Activated CD4-positive, alpha-beta T cell treated with anti-CD3 and anti-CD28 coated beads, Interleukin-2, amount 10 ng/mL, durations not matched to agents 7 days and 5 days (primary cell): ENCODE measurements at places on chromosomes 2 and 18.

DNA sequence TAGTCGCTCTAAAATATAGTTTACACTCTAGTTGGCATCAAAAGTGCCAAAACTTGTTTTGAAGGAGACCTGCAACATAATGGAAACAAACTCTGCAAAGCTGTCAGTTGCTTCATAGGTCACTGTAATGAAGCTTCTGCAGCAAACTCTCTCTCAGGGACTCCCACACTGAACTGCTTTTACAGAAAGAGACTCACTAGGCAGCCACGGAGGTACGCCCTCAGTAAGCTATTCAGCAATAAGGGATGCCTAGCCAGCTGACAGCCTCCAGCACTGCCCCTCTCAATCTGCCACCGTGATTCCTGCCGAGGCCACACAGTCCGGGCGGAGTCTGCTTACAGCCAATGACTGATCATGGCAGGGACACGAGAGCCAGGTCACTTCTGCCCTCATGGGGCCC is 51.1 kb downstream of the COLEC12 start:
- DNase-seq = no peak

- peak; percentile 17 for DNase-seq
Measured at GRCh38 chr2:64989982-64990614, 899 bp downstream of the SLC1A4 start.

DNA sequence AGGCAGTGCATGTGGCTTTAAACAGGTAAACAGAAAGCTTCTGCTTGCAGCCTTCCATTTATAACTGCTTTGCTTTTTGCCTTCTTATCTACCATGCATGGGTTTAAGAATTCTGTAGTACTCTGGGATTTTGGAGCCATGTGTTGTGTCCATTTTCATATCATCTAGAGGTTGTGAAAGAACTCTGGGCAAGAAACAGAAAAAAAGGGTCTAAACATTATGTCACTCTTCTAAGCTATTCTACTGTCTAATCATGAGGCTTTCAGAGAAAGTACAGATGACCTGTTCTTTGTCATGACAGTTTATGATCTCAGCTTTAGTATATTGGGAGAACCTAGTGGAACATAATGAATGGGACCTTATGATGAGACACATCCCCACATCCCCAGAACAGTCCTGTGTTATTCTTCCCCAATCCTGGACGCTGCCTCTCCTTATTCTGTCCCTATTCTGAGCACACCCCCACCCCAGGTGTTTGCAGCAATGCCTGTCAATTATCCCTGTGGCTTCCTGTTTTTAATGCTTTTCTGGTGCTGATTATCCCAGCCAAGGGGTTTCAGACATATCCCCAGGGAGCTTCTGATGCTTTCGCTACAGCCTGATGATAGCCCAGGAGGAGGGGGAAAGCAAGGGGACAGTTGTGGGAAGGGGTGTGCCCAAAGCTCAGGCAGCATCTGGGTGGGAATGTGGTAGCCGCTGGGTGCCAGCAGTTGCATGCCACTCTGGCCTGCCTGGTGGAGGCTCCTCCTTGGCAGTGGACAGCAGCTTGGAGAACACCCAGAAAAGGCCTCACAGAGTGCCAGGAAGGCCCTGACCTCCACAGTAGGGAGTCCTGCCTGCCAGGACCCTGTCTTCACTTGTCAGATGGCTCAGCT is 169.5 kb upstream of the MAP3K20 start:
- no peak for DNase-seq

GRCh38 chr18:6951336-6952090 is 166.1 kb downstream of the LAMA1 start:
- no peak for DNase-seq

DNA sequence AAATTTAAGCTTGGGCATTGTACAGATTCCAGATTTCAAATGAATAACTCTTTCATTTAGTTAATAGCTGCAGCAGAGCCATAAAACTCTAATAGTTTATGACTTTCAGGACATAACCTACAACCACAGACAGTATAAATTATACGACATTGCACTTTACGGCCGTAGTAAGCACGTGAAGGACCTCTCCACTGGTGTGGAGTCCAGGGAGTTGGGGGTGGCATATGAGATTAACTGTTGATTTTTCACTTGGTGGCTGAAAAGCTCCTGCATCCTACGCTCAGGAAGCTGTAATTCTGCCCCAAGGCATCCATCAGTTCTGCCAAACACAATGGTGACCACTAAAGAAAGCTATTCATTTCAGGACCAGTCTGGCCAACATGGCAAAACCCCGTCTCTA is 376.2 kb downstream of the SOX11 start:
- no peak for DNase-seq

- DNase-seq = no peak
Measured at GRCh38 chr2:17058772-17059402, 393.3 kb upstream of the CYRIA start.

DNA sequence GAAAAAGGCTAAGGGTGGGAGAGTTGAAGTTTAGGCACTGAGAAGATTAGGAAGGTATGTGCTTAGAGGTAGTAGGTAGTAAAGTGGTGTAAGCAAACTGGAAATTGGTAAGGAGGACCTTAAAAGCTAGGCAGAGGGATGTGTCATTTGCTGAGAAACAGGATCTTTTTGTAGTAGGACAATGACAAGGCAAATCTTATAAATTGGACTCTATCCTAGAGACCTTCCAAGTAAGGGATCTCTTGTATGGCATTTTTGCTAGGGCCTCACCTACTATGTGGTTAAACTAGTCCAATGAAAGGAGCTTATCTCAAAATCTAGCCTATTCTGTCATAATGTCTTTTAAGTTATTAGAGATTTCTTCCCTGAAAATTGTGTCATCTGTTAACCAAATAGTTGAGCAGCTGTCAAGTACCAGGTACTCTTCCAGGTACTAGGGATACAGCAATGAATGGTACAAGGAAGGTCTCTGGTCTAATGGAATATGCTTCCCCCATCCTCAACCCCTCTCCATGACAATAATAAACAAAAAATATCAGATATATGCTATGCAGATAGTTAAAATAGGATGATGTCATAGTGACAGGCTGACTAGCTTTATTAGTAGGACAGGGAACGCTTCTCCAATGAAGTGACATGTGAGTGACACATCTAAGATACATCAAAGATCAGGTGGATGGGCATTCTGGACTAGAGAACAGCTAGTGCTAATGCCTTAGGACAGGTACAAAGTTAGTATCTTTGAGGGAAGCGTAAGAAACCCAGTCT is 17.7 kb downstream of the RIOK3 start:
- no peak for DNase-seq

DNA sequence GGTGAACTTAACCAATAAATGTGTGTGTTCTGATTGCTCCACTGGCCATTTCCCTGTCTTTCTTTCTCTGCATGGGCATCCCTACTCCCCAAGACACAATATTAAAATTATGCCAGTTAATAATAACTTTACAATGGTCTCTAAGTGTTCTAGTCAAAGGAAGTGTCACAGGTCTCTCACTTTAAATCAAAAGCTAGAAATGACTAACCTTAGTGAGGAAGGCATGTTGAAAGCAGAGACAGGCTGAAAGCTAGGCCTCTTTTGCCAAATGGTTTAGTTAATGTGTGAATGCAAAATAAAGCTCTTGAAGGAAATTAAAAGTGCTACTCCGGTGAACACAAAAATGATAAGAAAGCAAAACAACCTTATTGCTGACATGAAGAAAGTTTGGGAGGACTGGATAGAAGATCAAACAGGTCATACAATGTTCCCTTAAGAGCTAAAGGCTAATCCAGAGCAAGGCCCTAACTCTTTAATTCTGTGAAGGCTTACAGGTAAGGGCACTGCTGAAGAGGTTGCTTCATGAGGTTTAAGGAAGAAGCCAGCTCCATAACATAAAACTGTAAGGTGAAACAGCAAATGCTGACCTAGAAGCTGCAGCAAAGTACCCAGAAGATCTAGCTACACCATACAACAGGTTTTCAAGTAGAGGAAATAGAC is 44.0 kb upstream of the ARHGAP15 start:
- DNase-seq = no peak

GRCh38 chr2:110910423-110910822 is 178.1 kb downstream of the ACOXL start:
- DNase-seq = no peak

DNA sequence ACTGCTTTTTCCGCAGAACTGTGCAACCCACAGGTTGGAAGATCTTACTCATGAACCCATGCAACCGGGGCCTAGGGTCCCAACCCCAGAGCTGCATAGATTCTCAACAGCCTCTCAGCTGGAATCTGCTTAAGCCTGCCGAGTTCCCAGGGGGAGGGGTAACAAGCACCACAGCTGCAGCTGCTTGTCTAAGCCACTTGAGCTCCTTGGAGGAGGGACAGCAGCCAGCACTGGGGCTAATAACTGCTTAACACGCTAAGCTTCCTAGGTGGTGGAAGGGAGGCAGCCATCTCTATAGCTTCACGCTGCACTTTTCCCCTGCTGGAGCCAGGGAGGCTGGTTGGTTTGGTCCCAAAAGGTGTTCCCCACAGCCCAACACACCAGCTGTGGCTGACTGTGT is 311.6 kb downstream of the DSC3 start:
- no peak for DNase-seq

- DNase-seq = no peak
Measured at GRCh38 chr18:27838225-27838624, 338.7 kb downstream of the CDH2 start.

DNA sequence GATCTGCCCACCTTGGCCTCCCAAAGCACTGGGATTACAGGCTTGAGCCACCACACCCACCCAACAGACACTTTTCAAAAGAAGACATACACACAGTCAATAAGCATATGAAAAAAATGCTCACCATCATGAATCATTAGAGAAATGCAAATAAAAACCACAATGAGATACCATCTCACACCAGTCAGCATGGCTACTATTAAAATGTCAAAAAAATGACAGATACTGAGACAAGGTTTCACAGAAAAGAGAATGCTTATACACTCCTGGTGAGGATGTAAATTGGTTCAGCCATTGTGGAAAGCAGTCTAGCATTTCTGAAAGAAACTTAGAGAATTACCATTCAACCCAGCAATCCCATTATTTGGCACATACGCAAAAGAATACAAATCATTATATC is 1947.2 kb downstream of the SUCLG1 start:
- DNase-seq = no peak

GRCh38 chr2:165648801-165649200 is 145.2 kb downstream of the GALNT3 start:
- DNase-seq = no peak

- DNase-seq = no peak
Measured at GRCh38 chr2:83665894-83666293, 793.2 kb downstream of the SUCLG1 start.

GRCh38 chr2:221674446-221674845 is 102.3 kb upstream of the EPHA4 start:
- DNase-seq = no peak

DNA sequence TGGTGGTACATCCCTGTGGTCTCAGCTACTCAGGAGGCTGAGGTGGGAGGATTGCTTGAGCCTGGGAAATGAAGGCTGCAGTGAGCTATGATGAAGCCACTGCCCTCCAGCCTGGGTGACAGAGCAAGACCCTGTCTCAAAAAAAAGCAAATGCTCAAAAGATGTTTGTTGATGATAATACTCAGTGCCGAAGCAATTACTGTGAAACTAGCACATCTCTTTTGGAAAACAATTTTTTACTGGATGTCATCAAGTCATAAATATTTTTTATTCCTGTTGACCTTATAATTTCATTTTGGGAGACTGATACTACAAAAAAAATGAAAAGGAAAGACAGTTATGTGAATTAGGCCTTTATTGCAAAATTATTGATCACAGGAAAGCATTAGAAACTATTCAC is 34.5 kb upstream of the FHOD3 start:
- no peak for DNase-seq

GRCh38 chr2:58812771-58813344 is 571.7 kb upstream of the FANCL start:
- no peak for DNase-seq

DNA sequence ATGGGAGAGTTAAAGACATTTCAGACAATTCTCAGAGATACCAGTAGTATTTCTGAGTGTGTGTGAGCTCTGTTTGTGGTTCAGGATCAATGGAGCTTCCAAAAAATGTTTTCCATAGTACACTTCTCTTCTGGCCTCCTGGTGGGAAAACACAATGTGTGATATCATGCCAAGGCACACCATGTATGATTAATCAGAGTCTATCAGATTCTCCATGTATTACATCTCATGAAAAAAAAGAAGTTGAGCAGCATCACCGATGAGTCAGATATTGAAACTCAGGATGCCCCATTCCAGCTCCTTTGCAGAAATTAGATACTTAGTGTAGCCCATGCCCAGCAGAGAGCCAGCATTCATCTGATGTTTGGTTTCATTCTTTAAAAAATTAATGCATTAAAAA is 620.3 kb upstream of the POU3F3 start:
- no peak for DNase-seq

GRCh38 chr2:211864328-211864727 is 674.3 kb downstream of the ERBB4 start:
- no peak for DNase-seq

- no peak for DNase-seq
Measured at GRCh38 chr2:167406558-167406957, 518.3 kb downstream of the XIRP2 start.

GRCh38 chr2:30026091-30027055 is 105.0 kb upstream of the ALK start:
- DNase-seq = no peak

DNA sequence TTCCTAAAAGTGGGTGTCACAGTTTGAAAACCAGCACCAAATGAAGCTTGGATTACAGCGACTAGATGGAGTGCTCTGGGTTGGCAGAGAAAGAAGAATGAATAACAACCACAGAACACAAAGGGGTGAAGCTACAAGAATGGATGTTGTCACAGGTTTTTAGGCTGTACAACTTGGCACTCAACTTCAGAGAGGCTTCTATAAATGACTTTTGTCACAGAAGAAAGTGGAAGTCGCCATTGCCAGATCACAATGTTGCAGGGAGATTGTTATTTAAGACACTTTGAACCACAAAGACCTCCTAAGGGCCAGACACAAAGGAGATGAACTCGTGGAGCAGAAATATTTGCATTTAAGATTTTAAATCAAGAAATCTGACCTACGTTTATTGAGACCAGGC is 354.2 kb downstream of the CDH7 start:
- no peak for DNase-seq

GRCh38 chr2:85710687-85711577 is 16.8 kb downstream of the GNLY start:
- no peak for DNase-seq
